Fibroblast of the conjunctiva (primary cell): ENCODE measurements at places on chromosomes 16 and 17.
A peak's percentile ranks its signal among the peaks of the same experiment; 100 is the strongest.

DNA sequence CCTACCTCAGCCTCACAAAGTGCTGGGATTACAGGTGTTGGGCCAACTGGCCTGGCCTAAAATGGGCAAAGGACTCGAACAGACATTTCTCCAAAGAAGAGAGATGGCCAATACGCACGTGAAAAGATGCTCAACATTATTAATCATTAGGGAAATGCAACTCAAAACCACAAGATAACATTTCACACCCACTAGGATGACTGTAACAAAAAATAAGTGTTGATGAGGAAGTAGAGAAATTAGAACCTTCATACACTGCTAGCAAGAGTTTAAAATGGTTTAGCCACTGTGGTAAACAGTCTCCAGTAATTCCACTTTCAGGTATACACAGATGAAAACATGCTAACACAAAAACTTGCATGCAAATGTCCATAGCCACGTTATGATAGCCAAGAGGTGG lies 5.7 kb downstream of the TMED6 start:
- DNase-seq, result no peak

DNA sequence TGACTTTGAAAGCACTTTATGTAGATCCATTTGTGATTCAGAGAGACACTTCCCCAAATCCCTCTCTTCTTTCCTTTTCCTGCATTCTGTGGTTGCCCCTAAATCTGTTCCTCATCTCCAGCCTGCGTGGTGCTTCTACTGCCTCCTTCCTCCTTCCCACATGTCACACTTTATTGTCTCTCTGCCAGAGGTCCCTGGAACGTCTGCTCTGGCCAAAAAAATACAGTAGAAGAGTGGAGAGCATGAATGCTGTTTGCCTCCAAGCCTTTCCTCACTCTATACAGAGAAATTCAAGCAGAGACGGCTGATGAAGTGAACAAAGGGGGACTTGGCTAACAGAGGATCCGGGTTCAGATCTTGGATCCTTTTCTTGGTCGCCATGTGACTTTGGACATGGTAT lies 22.8 kb upstream of the IRX3 start:
- DNase-seq, result no peak

- no peak for DNase-seq
Observed at GRCh38 chr17:66578781-66579489, 256.0 kb upstream of the CACNG5 start.

DNA sequence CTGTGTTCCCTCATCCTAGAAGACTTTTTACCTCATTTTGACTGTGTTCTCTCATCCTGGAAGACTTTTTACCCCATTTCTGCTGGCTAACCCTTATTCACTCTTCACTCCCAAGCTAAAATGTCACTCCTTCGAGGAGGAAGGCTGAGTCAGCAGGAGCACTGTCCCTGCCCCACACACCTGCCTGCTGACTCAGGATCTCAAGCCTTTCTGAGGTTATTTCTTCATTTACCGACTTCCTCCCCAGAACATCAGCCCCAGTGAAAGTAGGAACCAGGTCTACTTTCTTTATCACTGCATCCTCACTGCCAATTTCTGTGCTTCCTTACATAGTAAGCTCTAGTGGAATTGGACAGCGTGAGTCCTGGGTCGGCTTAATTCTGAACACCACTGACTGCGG lies 220.6 kb downstream of the HS3ST4 start:
- no peak for DNase-seq

DNA sequence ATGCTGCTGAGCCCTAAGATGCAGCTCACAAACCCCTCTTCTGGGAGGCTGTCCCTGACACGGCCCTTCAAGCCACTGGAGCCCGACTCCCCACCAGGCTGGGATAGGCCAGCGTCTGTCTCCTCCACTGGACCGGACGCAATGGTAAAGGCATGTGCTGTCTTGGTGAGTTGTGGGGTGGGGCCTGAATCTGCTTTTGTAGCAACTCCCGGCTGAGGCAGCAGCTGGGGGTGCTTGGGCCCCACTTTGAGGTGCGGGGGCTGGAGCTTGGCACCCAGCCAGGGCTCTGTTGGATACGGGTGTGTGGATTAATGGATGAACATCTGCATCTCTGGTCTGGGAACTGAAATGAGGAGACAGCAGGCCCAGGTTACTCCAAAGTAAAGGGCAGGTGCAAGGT lies 3.5 kb upstream of the NLRC3 start:
- peak; percentile 10 for DNase-seq

DNA sequence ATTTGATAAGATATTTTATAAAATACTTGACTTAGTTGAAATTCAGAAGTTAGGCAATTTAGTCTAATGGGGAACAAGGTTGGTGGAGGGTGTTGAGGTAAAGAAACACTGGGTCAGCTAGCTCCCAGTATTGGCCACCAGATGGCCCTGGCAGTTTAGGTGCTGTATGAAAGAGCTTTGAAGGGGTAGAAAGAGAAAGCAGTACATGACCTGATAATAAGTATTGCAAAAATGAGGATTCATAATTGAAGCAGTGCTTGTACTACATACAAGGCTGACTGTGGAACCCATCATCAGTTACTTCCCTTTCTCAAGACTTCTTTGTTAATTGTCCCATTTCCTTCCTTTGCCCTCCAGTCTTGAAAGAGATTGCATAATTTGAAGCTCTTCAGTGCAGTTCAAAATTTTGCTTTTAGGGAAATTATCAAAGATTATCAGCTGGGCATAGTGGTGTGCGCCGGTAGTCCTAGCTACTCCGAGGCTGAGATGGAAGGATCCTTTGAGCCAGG lies 29.4 kb downstream of the TANC2 start:
- DNase-seq, result peak; percentile 28

DNA sequence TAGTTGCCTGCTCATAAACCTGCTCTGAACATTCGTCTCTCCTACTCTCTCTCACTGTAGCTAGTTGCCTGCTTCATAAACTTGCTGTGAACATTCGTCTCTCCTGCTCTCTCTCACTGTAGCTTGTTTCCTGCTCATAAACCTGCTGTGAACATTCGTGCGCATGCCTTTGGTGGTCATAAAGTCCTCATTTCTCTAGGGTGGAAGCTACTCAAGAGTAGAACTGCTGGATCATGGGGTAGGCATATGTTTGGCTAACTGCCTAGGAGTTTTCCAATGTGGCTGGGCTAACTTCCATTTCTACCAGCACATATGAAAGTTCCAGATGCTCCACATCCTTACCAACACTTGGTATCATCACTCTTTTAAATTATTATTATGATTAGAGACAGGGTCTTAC lies 174.6 kb upstream of the RPH3AL start:
- DNase-seq, result no peak

- no peak for DNase-seq
Observed at GRCh38 chr17:17080181-17080631, 37.9 kb downstream of the MPRIP start.

DNA sequence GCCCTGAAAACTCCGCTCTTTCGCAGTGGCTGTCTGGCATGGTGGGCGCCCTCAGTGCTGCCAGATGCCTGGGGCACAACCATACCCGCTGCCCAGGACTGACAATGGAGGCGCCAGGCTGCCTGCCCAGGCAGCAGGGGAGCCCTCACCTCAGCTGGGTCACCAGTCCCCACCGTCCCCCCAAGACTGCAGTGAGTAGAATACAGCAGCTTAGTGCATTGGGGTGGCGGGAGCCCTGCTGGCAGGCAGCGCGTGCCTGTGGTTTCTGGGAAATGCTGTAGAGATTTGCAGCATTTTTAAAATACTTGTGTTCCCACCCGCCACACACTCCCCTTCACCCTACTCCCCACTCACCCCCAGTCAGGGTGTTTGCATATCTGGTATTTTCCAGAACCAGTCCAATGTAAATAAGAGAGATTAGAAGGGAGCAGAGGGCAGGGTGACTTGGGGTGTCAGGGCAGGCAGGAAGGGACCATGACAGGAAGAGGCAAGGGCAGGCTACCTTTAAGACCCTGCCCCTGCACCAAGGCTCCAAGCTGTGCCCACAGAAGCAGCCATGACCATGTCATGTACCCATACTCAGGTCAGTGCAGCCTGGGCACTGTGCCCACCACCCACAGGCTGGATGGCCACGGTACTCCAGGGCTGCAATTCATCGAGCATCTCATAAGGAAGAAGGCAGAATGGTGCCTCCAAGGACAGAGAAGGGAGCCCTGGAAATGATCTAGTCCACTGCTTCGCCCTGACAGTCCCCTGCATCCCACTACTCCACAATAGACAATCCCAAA lies 21.5 kb downstream of the MYO18A start:
- DNase-seq, result peak; percentile 33

DNA sequence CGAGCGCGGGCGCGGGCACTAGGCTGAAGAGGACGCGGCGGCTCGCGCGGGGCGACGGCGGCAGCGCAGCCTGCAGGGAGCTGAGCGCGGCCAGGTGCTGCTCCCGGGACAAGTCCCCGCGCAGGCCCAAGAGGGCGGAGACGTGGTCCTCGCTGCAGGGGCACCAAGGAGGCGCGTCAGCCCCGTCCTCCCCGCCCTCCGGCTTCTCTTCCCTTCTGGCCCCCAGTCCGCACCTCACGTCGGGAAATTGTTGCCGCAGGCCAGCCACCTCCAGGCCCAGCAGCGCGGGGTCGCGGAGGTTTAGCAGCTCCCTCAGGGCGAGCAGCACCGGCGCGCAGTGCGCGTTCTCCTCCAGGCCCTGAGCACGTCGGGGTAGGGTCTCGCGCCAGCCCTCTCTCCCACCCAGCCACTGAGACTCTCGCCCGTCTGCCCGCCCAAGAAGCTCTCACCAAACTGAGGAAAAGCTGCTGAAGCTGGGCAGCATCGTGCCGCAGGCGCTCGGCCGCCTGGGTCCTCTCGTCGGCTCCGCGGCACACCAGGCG lies 761 bp upstream of the MATCAP1 start:
- DNase-seq, result no peak

GRCh38 chr17:36608794-36609497 lies 7.6 kb downstream of the MRM1 start:
- peak; percentile 52 for DNase-seq

DNA sequence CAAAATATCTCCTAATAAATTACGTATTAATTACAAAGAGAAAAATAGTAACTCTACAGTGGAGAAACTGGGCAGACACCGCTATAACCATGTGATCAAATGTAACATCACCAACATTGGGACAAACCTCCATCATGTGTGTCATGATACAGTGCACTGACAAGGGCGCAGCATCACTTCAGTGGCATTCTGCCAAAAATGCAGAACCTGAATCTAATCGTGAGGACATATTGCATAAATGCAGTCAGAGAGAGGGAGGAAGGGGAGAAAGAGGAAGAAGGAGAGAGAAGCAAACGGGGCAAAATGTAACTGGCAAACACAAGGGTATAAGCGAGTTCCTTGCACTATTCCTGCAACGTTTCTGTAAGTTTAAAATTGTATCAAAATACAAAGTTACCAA lies 74.2 kb upstream of the MARCHF10 start:
- no peak for DNase-seq

GRCh38 chr16:84178146-84178765 lies 8.6 kb downstream of the TAF1C start:
- no peak for DNase-seq

DNA sequence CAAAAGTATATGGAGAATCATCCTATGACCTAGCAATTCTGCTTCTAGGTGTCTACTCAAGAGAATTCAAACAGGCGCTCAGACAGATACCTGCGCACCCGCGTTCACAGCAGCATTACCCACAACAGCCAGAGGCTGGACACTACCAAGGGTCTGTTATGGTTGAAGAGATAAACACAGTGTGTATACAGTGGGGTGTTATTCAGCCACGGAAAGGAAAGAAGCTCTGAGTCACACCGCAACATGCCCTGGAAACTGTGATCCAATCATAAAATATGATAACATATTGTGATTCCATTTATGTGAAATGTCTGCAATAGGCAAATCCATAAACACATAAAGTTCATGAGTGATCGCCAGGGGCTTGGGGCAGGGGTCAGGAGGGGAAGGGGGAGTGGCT lies 18.0 kb upstream of the JPH3 start:
- DNase-seq, result no peak

GRCh38 chr16:20906341-20907255 lies 6.0 kb downstream of the LYRM1 start:
- peak; percentile 84 for DNase-seq

GRCh38 chr16:8554881-8555280 lies 35.4 kb downstream of the TMEM114 start:
- no peak for DNase-seq

DNA sequence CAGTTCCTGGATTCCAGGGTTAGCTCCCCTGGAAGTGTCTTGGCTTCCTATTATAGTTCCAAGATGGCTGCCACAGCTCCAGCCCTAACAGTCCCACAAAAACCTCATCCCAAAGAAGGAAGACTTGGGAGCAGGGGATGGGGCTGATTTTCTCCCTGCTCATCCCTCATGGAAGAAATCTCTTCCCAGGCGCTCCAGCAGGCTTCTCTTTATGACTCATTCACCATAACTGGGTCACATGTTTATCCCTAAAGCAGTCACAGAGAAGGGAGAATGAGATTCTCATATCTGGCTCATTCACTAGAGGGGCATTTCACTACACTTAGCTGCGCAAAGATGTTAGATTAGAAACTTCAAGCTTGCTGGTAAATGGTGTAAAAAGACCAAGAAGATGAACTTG lies 206.5 kb upstream of the IRX3 start:
- no peak for DNase-seq

DNA sequence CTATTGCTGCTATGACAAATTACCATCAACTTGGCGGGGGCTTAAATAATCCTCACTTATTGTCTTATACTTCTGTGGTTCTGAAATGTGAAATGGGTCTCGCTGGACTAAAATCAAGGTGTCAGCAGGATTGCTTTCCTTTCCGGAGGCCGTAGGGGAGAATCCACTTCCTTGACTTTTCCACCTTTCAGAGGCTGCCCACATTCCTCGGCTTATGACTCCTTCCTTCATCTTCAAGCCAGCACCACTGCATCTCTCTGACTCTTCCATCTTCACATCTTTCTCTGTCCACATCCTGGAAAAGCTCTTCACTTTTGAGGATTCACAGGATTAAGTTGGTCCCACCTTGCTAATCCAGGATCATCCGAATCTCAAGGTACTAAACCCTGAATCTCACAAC lies 217.8 kb downstream of the GRIN2A start:
- DNase-seq, result no peak

- no peak for DNase-seq
Observed at GRCh38 chr17:76570457-76570856, 15.2 kb downstream of the ST6GALNAC2 start.

- DNase-seq, result no peak
Observed at GRCh38 chr17:34619687-34620217, 40.4 kb downstream of the TMEM132E start.

GRCh38 chr16:569445-570254 lies at the start of gene PIGQ:
Gene PIGQ (plus strand): TSS chr16:569968. CDS start chr16:574075, 4,107 bp downstream.
- DNase-seq, result no peak

- peak; percentile 18 for DNase-seq
Observed at GRCh38 chr17:77881545-77881944, 77.0 kb upstream of the TNRC6C start.
